ENCODE measurements at places on chromosomes 7 and 10.

GRCh38 chr7:18353339-18353738 lies 142.2 kb upstream of the HDAC9 start:
- DNase-seq = no peak

DNA sequence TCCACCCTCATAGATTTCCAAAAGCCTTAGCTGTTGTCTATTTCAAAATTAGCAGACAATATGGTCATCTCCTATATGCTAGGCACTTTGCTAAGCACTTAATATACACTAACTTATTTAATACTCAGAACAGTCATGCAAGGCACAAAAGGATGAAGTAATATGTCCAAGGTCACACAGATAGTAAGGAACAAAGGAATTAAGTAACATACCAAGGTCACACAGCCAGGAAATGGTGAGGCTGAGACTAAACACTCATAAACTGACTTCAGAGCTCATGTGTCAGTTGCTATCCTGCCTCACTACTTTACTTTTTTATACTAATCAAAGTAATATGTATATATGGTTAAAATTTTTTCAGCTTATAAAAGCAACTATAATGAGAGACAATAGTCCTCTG lies 23.6 kb upstream of the HIBADH start:
- no peak for DNase-seq

DNA sequence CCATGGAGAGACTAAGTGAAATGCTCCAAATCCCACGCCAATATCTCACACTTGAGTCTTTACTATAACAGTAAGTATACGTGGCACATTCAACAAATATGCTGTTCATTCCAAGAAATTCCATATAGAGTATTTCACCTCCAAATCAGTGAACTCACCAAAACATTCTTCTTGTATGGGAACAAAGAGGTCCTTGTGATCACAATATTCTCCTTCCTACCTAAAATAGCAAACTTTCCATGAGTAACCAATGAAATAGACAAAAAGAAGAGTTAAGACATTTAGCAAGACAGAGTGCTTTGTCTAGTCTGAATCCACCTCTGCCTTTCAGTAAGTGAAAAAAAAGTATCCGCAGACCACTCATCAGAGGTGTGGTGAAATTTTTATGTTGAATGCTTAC lies 77.3 kb upstream of the NXPH1 start:
- no peak for DNase-seq

DNA sequence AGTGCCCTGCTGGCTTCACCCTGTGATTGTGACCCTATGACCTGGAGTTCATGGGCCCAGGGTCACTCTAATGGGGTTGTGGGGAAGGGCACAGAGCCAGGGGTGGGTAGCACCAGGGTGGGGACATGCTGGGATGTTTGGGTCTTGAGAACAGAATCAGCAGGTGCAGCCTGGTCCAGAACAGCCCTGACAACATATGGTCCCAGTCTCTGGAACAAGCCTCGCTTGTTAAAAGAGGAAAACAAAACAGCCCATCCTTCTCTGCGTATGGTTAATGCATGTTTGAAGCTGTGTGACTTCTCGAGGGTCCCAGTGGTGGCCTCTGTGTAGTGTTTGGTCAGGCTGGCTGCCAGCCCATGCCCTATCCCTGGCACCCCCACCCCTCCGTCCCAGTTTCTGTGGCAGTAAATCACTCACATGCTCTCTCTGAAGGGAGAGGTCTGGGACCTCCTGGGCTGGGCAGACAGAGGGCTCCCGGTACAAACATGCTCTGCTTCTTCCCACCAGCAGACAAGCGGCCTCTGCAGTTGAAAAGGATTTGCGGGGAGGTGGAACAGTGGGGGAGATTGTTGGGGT lies 79.4 kb downstream of the FAM241B start:
- no peak for DNase-seq

DNA sequence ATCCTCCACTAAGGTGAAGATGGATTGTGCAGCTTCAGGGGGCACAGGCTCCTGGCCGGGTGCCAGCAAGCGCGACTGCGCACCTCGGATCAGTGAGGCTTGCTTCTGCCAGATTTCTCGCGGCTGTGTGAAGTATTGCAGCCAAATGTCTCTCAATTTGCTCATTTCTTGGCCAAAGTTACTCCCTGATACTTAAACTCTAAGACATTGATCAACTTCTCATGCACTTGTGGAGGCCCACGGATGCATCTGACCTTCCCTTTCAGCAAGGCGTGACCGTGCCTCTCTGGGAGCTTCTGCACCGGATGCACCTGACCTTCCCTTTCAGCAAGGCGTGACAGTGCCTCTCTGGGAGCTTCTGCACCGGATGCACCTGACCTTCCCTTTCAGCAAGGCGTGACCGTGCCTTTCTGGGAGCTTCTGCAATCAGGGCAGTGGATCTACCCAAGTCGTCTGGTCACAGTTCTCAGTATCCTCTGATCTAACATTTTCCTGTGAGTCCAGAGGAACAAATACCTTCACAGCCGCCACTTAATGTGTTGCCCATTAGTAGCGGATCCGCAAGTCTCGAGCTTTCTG lies 248.3 kb downstream of the ADARB2 start:
- DNase-seq = no peak

- DNase-seq = no peak
Measured at GRCh38 chr7:5064391-5065106, 18.9 kb downstream of the RBAK start.

DNA sequence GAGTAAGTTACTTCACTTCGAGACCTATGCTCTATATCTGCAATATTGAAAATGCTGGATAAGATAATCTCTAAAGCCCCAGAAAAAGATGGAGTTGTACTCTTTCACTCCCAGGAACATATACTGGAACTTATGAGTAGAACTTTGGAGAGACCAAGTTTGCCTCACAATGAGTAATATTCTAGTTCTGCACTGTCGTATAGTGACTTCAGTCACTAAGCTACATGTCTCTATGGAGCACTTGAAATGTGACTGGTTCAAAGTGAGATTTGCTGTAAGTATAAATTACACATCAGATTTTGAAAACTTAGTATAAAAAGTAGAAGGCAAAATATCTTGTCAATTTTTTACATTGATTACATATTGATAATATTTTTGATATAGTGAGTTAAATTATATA lies 116.4 kb downstream of the PTEN start:
- DNase-seq = no peak

- no peak for DNase-seq
Measured at GRCh38 chr7:82469207-82469606, 25.6 kb upstream of the CACNA2D1 start.

DNA sequence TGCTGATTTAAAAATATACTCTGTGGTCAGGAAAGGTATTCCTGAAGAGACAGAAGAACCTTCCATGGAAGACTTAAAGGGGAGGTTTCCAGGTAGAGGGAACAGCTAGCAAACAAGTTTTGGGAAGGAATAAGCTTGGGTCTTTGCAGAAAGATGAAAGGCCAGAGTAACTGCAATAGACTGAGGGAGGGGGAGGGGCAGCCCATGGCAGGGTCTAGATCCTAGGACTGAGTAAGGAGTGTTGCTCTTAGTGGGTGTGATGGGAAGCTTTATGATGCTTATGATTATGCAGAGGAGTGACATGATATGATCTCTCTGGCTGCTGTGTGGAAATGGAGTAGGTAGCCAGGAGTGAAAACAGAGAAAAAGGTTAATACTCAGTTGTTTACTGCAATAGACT lies 90.0 kb upstream of the FEZF1 start:
- DNase-seq = no peak

DNA sequence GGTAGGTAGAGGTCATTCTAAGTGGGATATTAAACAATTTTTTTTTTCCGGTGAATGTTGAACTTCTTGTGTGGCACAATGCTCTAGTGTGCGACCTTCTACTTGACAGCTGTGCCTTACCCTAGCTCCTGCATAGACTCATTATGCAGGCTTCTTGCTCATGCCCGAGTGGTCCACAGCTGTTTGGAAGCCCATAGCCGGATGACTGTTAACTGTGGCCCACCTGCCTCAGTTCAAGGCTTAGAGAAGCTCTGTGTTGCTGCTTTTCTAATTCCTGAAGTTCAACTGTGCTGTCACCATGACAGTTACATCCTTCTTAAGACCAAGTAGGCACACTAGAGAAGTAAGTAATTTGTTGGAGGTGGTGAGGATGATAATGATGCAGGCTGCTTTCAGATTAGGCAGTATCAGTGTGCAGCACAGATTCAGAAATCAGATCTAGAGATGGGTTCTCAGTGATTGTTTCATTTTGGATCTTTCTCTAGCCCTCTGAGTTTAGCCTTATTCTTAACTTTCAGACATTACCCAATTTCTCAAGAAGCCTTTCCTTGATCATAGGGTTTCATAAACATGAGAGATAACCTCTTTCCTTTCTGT lies 278.4 kb downstream of the PHF14 start:
- no peak for DNase-seq

DNA sequence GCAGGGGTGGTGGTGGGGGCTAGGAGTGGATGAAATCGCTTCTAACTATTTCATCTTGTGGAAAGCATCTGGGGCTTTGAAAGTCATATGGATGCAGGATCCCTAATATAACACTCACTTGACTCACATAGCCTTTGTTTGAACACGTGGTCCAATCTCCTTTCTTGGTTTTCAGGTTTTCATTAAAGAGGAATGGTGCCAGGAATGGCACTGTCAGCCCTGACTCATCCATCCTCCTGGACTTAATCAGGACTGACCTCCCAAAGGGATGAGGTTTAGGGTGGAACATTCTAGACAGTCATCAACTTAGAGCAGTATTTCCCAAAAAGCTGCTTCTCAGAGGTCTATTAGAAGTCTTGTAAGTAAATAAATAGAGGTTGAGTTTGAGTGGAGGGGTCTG lies 162.0 kb upstream of the PLXNA4 start:
- DNase-seq = no peak

DNA sequence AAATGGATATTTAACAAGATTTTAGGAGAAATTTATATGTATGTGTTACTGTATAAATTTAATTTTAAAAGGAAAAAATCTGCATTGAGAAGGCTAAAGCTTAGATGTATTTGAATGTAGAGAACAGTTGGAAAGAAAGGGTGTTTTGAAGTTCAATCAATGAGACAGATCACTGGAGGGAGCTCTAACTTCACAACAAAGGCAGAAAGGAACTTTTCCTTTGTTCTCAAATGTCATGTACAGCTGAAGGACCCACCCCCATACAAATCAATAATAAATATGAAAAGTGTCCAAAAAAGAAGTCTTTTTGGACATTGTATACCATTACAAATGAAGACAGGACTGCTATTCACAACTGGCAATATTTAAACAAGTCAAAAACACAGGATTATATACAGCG lies 403.4 kb downstream of the DNAJB9 start:
- no peak for DNase-seq

- no peak for DNase-seq
Measured at GRCh38 chr7:37109016-37109683, 339.5 kb downstream of the ELMO1 start.

- DNase-seq = no peak
Measured at GRCh38 chr10:112214298-112214926, 30.8 kb upstream of the GPAM start.

DNA sequence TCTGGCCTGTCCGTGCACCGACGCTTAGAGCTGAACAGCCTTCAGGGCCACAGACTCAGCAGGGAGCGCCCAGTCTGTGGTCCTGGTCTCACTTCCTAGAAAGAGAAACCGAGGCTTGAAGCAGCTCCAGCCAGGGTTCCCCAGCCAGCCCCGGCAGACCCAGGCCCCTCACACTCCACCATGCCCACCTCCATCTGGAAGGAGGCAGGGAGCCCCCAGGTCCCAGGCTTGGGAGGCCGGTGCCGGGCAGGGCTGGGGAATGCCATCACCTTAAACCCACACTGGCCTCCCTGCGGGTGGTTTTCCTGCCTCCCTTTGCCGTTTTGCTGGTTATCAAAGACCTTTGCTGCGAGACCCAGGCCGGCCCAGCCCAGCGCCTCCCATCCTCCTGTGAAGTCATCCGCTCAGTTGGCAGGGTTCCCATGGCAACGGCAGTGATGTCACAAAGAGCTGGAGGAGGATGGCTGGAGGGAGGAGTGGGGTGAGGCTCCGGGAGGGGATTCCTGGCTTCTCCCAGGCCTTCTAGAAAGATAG lies 24.0 kb downstream of the ELFN1 start:
- no peak for DNase-seq

DNA sequence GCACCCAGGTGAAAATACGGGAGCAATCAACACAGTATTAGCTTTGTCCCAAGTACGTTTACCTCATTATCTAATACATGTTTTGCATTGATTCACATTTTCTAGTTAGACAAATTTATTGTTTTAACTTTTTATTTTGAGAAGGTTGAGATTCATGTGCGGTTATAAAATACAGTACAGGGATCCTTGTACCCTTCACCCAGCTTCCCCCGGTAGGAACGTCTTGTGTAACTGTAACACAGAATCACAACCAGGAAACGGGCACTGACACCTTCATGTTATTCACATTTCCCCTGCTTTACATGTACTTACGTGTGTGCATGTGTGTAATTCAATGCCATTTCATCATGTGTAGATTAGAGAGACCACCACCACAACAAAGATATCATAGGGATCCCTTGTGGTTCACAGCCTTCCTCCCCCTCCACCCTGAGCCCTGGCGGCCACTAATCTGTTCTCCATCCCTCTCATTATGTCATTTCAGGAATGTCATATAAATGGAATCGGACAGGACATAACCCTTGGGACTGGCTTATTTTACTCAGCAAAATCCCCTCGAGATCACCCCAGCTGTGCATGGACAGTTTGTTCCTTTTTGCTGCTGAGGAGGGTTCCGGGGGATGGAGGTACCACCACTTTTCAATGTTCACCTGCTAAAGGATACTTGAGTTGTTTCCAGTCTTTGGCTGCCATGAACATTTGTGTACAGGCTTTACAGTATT lies 46.5 kb upstream of the C10orf71 start:
- no peak for DNase-seq

- no peak for DNase-seq
Measured at GRCh38 chr10:35896001-35896400, 253.9 kb upstream of the FZD8 start.

All from NCI-H2081 treated with DMSO at 0.1 percent for 48 hours (cell line).